ENCODE measurements at places on chromosomes 16 and 17.

DNA sequence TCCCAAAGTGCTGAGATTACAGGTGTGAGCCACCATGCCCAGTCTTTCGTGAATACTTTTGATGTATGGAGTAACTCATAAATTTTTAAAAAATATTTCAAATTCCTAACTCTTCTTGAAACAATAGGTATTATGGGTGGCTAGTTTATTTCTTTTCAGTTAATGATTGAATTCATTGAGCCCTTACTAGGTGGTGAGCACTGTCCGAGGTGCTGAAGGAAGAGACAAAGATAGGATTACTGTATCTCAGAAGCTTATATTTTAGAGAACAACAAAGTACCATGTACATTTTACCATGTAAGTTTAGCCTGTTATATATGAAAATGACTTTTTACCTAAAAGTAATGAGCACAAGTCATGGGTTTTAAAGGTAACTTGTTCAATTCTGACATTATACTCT lies 418.3 kb downstream of the NPIPA7 start:
- DNase-seq: no peak
- no peaks in the 10 kb centered on the region for H3K36me3 ChIP-seq
- no peaks in the 10 kb centered on the region for H3K27me3 ChIP-seq
- H3K4me1 ChIP-seq: no peaks in the 10 kb centered on the region
- no peak overlapping the region for H3K27ac ChIP-seq

- H3K36me3 ChIP-seq: peaks cover 4% of the 10 kb centered on the region
- DNase-seq: no peak
- peaks cover 27% of the 10 kb centered on the region for H3K4me1 ChIP-seq
- H3K27me3 ChIP-seq: no peaks in the 10 kb centered on the region
These were observed 1.6 kb downstream of the CCP110 start for GRCh38 chr16:19525385-19525723.

DNA sequence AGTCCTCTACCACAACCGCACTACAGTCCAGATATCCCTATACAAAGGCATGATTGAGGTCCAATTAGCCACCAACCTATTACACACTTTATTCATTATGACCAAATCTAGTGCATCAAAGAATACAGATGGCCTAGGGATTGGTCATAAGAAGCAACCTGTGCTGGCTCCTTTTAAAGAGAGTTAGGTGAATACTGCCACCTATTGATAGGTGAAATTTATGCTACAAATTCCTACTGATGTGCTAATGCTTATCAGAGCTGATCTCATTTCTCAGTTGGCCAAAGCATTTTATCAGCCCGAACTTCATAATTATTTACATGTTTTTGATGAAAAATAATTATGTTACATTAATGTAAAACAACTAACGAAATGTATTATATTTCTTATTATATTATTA lies 166.3 kb downstream of the ANKFN1 start:
- DNase-seq: no peak
- no peaks in the 10 kb centered on the region for H3K27me3 ChIP-seq
- peaks cover 2% of the 10 kb centered on the region for H3K4me1 ChIP-seq
- no peaks in the 10 kb centered on the region for H3K36me3 ChIP-seq
- H3K27ac ChIP-seq: no peak overlapping the region

GRCh38 chr17:28501421-28502284 lies 4.5 kb upstream of the FOXN1 start:
- H3K4me3 ChIP-seq: no peak overlapping the region
- no peak overlapping the region for H3K27ac ChIP-seq
- H3K4me1 ChIP-seq: peaks cover 7% of the 10 kb centered on the region
- H3K36me3 ChIP-seq: no peaks in the 10 kb centered on the region

DNA sequence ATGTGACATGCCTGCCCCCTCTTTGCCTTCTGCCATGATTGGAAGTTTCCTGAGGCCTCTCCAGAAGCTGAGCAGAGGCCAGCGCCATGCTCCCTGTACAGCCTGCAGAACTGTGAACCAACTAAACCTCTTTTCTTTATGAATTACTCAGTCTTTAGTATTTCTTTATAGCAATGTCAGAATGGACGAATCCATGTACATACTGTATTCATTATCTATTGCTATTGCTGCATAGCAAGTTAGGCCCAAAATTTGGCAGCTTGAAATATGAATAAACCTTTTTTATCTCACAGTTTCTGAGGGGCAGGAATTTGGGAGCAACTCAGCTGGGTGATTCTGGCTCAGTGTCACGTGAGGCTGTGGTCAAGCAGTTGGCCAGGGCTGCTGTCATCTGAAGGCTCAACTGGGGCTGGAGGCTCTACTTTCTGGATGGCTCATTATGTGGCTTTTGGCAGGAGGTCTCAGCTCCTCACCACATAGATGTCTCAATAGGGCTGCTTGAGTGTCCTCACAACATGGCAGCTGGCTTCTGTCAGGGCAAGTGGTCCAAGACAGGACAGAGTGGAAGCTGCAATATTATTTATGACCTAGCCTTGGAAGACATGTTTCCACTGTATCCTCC lies 40.0 kb downstream of the SOCS1 start:
- no peak for DNase-seq
- no peak overlapping the region for H3K4me3 ChIP-seq
- H3K27ac ChIP-seq: no peak overlapping the region
- no peaks in the 10 kb centered on the region for H3K36me3 ChIP-seq
- peaks cover 3% of the 10 kb centered on the region for H3K4me1 ChIP-seq

DNA sequence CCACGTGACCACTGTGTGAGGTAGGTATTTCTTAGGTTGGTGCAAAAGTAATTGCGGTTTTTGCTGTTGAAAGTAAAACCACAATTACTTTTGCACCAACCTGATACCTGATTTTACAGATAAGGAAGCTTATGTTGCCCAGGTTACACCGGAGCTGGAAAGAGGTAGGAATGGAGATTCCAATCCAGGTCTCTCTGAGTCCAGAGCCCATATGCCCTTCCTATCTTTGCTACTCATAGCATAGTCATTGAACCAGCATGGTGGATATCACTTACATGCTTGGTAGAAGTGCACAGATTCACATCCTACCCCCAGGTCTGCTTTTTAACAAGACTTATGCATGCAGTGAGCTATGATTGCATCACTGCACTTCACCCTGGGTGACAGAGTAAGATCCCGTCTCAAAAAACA lies 61.8 kb downstream of the ARSG start:
- no peak overlapping the region for H3K4me3 ChIP-seq
- H3K4me1 ChIP-seq: peaks cover 4% of the 10 kb centered on the region
- H3K36me3 ChIP-seq: no peaks in the 10 kb centered on the region
- no peak for DNase-seq
- no peaks in the 10 kb centered on the region for H3K27me3 ChIP-seq

- no peak overlapping the region for H3K4me3 ChIP-seq
- H3K36me3 ChIP-seq: no peaks in the 10 kb centered on the region
- no peak overlapping the region for H3K27ac ChIP-seq
- H3K4me1 ChIP-seq: no peaks in the 10 kb centered on the region
- H3K27me3 ChIP-seq: no peaks in the 10 kb centered on the region
These were observed 13.3 kb upstream of the MYH8 start for GRCh38 chr17:10435096-10435495.
